ENCODE measurements at places on chromosomes 5 and 9.

DNA sequence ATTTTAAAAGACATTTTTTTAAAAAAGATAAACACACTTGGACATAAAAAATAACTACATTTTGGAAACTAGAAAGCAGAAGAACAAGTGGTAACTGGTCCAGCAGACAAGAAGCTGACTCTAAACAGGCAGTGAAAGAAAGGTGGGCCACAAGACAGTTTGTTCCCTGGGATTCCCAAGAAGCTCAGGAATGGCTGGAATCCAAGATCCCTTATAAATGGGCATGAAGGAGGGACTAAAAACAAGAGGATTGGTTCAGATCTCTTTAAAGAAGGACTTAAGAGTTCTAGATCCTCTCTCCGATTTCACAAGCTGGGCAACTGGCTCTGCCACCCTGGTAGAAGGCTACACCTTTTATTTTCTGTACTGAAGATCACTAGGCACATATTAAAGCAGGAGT, 102.8 kb downstream of the ARL15 start:
- DNase-seq: no peak

- no peak for DNase-seq
Observed at GRCh38 chr9:100848726-100849125, 179.8 kb upstream of the PLPPR1 start.

GRCh38 chr5:52657247-52657645, 130.5 kb upstream of the ITGA1 start:
- no peak for DNase-seq

- DNase-seq: peak; percentile 59
Observed at GRCh38 chr5:164504141-164504772, 998.8 kb downstream of the MAT2B start.

- no peak for DNase-seq
Observed at GRCh38 chr9:27712806-27713205, 139.5 kb upstream of the C9orf72 start.

GRCh38 chr5:58452566-58453258, 7.2 kb downstream of the PLK2 start:
- DNase-seq: no peak

- no peak for DNase-seq
Observed at GRCh38 chr5:121138495-121138907, 674.4 kb downstream of the PRR16 start.

- DNase-seq: no peak
Observed at GRCh38 chr5:38527475-38527874, 29.0 kb downstream of the LIFR start.

GRCh38 chr9:82333671-82334070, 345.1 kb downstream of the SPATA31D1 start:
- DNase-seq: no peak

DNA sequence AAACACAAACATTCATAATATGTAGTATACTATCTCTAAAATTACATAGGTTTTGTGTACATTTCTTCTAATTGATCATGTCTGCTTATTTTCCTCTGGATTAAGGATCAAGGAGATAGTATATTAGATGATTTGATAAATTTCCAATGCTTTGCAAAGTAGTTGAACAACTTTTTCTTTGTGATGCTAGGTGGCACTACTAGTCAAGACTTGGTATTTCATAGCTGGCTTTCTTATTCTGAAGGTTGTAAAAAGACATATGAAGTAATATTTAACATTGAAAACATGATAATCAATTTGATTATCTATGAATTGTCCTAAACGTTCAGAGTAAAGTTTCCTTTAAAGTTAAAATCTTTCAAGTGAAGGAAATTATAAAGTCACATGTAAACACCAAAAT, 106.1 kb upstream of the FGF10 start:
- no peak for DNase-seq

GRCh38 chr9:117697046-117697445, 7.2 kb upstream of the TLR4 start:
- no peak for DNase-seq

GRCh38 chr5:27639005-27639612, 600.7 kb upstream of the CDH9 start:
- no peak for DNase-seq

GRCh38 chr5:143222287-143223231, 180.9 kb downstream of the NR3C1 start:
- DNase-seq: peak; percentile 55

GRCh38 chr5:173829826-173830225, 58.3 kb upstream of the CPEB4 start:
- no peak for DNase-seq

- DNase-seq: peak; percentile 78
Observed at GRCh38 chr5:178895615-178896571, at the start of gene ZFP2. Gene ZFP2 (plus strand): TSS chr5:178895913. CDS start chr5:178931314, 35,401 bp downstream.

GRCh38 chr9:72952914-72953313, at the start of gene ALDH1A1:
Gene ALDH1A1 (minus strand): TSS chr9:72953053. CDS start chr9:72953000, 53 bp downstream.
- DNase-seq: no peak

DNA sequence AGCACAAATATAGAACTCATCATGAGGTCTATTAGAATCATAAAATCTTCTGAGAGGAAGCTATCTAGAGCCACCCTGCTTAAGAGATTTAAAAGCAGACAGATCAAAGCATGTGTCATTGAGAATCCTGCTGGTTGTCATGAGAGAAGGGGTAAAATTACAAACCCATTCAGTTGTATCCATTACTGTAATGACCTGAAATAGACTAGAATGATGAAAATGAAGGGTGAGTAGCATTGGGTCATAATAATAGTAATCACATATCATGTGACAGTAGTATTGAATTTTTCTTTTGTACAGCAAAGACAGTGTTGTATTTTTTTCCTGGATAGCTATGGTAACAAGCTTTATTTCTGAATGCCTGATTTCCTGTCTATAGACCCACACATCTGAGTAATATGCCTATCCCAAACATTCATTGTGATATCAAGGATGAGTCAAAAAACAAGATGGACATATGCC, 149.0 kb downstream of the PDE4D start:
- DNase-seq: no peak

DNA sequence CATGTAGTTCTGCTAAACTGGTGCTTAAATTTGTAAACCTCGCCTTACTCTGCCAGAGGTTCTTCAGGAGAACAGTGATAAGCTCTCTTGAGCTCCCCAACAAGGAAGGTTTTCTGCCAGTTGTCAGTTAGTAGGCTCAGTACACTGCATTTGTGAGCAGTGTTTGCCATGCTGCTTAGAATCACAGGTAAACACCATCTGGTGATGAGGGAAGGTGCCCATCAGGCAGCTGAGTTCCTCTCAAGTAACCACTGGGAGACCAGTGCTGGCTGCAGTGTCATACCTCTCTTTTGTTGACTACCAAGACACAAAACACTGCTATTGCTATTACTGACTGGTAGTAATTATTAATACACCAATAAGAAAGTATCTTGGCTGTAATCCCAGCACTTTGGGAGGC, 186.2 kb upstream of the OTULINL start:
- no peak for DNase-seq

DNA sequence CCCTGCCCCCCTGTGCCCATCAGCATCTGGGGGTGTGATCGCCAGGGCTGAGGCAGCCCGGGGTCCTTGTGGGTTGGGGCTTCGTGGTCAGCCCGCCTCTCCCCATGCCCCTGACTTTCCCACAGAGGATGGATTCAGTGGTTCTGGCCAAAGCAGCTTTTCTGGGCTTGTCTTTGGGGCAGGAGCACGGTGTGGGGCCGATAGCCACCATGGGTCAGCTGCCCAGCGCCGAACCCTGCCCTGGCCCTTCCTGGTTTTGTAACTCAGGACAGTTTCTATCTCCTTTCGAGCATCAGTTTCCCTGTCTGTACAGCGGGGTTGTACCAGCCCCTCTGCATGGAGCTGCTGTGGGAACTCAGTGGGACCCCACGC, 77.1 kb downstream of the HMCN2 start:
- DNase-seq: no peak

GRCh38 chr5:139384591-139385051, 1.5 kb upstream of the SLC23A1 start:
- DNase-seq: no peak

- DNase-seq: no peak
Observed at GRCh38 chr9:6777213-6777902, 19.6 kb downstream of the KDM4C start.

DNA sequence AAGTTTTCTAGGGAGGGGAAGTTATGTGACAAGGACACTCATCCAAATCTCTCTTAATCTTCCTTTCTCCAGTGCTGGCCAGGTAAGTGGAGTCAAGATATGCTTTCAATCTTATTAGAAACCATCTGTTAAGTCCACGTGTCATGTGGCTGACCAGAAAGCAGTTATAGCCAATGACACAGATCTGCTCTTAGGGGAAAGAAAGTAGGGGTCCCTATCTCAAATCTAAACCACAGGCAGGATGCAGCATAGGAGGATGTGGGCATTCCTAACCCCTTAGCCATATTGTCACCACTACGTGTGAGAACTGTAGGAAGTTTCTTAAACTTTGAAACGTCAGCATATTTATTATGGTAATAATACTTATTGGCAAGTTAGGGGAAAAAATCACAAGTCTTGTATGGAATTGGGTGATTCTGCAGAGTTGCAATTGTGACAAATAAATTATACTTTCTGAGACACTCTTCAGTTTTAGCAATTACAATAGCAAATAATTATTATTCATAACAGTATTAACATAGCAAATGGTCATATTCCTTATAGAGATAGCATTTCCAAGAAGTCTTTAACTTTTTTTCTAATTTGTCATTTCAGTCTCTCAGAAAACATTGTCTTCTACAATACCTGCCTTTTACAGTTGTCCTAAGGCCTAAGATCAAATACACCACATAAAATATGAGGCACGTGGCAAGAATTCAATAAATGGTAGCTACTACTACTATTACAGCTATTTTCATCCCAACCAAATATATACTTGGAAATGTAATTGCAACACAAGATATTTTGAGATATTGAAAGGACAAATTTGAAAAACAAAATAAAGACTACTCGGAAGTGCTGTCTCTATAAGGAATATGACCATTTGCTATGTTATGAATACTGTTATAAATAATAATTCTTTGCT, 236.9 kb downstream of the PDE4D start:
- DNase-seq: no peak

DNA sequence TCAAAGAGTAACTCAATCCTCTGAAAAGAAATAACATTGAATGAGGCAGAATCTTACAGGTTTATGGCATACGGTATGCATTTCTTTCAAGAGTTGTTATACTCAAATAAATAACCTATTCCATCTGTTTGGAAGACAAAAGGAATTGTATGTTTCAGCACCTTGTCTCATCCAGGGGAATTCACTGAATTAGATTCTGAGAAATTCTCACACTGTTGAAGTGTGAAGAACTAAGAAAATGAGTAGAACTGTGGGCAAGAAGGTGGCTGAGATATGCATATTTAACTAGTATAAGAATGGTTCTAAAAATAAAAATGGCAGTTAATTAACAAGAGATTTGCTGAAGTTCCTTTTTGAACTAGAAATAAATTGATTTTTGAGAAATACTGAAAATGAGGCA, 279.3 kb upstream of the DAP start:
- no peak for DNase-seq

GRCh38 chr5:74667396-74667795, 17.6 kb upstream of the HEXB start:
- DNase-seq: no peak

DNA sequence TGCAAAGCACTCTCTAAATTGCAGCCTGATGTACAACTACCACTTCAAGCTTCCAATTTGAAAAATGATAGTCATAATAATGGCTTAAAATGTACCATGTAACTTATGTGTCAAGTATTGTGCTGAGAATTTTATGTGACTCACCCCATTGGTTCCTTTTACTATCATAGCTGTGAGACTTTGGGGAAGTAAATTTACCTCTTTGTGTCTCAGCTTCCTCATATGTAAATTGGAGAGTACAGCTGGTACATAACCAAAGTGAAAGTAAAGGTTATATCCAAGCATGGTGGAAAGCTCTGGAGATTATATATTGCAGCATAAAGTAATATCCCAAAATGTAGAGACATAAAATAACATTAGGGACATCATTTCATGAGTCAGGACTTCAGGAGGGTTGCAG, 2200.4 kb upstream of the C9orf72 start:
- DNase-seq: no peak

- DNase-seq: no peak
Observed at GRCh38 chr5:96144289-96144688, 182.6 kb upstream of the ELL2 start.

DNA sequence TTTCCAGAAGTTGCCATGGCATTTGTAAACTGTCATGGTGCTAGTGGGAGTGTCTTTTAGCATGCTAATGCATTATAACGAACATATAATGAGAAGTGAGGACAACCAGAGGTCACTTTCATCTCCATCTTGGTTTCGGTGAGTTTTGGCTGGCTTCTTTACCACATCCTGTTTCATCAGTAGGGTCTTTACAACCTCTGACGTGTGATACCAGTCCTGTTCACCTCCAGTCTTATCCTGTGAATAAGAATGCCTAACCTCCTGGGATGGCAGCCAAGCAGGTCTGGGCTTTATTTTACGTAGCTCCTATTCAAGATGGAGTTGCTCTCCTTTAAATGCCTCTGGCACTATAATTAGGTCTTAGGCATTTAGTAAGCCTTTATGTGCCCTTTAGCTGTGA, 20.4 kb upstream of the RFK start:
- DNase-seq: no peak

DNA sequence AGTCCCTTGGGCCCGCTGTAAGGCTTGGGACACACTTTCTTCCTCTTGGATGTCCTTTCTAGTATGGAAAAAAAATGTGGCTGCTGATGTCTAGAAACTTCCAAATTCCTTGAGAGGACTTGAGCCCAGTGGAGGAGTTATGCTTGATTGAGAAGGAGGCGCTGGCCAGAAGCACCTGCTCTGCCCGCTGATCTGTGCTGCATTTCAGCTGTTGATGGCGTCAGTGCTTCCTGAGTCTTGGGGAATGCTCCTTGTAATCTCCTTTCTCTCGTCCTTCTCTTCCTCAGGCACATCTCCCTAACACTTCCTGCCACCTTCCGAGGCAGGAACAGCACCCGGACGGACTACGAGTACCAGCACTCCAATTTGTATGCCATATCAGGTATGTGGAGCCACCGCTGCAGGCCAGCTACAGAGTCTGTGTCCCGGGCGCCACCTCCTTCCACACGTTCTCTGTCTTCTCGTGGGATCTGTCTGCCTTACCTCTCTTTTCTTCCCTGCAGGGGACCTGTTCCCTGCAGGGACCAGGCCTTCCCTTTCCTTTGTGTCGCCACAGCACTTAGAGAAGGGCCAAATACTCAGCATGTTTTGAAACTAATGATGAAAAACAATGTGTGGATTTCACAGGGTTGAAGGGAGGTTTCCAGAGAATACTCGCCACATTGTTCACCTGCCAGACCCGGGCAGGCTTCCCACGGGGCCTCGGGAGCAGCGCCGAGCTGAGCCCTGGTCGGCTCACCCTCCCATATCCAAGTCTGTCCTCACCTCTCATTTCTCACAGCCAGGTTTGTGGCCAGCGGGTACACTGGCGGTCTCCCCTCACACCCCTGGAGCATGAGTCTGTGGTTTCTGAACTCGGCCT, 95.2 kb downstream of the MVB12B start:
- no peak for DNase-seq

DNA sequence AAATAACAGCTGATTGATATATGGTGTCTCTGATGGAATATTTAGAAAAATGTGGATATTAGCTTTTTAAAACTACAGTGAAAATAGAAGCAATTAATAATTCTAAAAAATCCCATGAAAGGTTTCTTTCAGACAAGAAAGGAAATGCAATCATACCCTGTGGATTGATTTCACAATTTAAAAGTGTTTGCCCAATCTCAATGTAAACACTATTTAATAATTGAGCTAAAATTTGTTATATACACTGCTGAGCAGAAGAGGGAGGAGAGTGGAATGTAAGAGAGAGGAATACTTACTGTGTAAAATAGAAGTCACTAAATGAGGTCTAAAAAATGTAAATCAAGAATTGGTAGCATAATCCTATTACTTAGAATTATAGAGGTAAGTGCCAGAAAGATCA, 76.9 kb downstream of the FEM1C start:
- no peak for DNase-seq

Measured in femur (tissue), 1 donor.